ENCODE measurements at places on chromosomes 5 and 9.

DNA sequence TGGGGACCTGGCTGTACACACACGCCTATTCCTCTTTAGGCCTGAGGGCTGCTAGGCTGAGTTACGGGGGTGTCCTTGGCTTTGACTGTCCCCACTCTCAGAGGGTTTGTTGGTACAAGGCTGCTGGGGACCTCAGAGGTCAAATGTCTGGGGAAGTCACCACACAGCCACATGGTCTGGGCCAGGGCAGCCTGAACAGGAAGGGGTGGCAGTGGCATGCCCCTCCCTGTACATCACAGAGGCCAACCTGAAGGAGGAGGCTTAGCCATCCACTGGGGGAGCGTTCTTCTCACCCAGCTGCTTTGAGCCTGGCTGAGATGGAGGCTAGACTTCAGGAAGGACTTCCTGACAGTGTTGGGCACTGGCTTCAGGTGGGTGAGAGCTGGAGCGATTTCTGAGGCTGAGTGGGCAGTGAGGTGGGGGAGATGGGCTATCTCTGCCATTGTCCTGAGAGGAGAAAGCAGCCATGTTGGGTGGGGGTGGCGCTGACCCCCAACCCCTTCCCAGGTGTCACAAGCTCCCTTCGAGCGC, 36.3 kb downstream of the CXXC5 start:
- DNase-seq, result no peak

DNA sequence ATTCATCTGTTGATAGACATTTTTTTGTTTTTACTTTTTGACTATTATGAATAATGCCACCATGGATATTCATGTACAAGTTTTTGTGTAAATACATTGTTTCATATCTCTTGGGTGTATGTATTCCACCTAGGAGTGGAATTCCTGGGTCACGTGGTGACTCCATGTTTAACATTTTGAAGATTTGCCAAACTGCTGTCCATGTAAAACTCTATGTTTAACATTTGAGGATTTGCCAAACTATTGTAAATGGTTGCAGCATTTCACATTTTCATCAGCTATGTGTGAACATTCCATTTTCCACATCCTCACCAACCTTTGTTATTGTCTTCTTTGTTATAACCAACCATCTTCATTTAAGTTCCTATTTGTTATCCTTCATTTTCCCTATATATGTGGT, 12.2 kb downstream of the TMEFF1 start:
- no peak for DNase-seq

DNA sequence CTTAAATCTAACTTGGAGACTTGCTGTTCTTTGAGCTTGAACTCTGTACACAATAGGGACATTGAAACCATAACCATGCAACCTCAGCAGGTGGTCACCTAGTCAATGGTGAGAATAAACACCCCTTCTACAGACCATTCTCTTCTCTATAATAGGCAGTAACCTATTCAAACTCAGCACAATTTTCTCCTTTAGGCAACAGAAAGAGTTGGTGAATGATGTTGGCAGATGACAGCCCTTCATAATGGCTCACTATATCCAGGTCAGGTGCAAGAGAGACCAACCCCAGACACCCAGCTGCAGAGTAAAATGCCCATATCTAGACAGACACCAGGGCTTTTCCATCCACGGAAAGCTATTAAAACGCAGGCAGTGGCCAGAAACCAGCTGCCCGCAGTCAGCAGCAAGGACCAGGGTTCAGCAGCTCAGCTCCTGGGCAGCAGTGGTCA, 106.7 kb downstream of the SERINC5 start:
- no peak for DNase-seq

DNA sequence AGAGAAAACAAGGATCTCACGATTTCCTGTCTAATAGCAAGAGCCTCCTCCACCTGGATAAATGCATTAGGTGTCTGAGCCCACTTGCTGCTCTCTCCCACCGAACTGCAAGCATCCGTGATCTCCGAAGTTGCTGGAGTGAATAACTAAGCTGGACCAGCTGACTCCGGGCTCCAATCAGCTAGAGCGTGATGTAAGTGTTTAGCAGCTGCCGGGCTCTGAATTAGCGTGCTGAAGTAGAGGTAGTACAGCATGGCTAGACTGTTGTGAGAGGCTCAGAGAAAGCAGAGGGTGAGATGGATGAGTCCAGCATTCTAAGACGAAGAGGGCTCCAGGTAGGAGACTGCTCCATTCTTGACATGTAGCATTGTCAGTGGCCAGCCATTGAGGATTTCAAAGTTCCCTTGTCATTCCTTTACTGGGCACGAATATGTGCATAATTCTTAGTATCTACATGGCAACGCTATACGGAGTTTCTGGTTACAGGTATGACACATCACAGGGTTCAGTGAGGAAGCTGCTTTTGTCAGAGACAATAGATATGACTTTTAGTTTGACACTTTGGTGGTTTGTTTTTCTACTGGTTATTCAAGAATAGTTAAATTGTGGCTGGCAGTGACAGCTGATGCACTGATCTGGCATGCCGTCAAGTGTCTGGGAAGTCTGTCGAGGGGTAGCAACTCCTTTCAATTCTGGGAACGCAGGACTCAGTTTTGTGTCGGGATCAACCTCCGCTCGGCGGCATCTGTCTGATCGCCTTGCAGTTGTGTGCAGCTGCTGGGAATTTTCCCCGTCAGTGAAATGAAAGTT, 232.6 kb downstream of the MAST4 start:
- DNase-seq, result peak; percentile 59

DNA sequence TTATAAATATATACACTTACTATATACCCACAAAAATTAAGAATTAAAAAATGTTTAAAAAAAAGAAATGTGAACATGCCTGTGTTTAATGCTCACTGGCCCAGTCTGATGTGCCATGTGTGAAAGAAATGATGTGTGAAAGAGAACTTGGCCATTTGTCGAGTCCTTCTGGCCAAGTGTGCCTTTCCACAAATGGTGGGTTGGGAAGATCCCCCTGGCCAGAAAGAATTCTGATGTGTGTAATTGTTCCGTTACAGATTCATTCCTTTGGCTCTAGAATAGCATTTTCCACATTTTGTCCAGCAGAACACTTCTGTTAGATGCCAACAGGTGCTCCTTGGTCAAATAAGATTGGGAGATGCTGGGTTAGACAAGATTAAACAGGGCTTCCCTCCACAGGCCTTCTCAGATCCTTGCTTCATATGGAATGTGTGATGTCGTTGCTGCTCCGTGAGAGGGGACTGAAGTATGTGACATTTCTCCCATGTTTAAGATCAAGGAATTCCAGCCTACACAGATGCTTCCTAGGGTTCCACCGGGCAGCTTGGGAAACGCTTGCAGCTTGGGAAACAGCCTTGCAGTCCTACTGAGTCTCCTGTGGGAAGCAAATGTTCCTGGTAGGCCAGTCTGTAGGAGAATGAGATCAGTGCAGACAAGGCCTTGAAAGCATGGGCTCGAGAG, 32.1 kb downstream of the GDNF start:
- no peak for DNase-seq

GRCh38 chr5:159826351-159827214, 89.7 kb upstream of the ADRA1B start:
- DNase-seq, result peak; percentile 71

DNA sequence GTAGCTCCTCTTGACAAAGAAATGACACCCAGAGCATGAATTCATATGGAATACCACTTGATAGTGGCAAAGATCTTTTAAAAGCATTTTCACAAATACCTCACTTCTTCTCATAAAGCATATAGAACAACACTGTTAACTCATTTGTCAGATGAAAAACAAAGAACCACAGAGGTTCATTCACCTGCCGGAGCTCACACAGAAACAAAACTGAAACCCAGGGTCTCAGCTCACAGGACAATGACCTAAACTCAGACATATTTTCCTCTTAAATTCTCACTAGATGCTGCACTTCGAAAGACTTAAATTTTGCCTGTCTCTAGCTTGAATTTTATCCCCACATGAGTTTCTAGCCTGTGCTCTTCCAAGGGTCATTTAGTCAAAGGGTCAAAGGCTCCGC, 339.0 kb downstream of the KCNN2 start:
- DNase-seq, result no peak

DNA sequence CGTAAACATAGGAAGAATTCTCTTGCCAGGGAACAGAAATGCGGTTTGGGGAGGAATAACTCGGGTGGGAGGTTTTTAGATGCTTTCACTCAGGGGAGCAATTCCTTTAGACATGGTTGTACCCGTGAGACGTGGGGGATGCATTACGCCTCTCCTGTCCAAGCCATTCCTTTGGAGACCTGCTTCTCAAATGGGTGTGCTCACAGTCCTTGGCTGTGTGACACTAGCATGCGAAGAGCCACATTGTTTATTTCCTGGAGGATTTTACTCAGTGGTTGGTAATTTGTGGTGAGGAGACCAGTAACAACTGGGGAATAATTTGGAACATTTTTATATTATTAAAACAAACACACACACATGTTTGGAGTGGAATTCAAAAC, 18.5 kb downstream of the COL15A1 start:
- DNase-seq, result no peak

GRCh38 chr5:1498623-1499416, 24.9 kb downstream of the LPCAT1 start:
- DNase-seq, result no peak

GRCh38 chr5:88842784-88843183, 40.2 kb downstream of the MEF2C start:
- DNase-seq, result no peak

DNA sequence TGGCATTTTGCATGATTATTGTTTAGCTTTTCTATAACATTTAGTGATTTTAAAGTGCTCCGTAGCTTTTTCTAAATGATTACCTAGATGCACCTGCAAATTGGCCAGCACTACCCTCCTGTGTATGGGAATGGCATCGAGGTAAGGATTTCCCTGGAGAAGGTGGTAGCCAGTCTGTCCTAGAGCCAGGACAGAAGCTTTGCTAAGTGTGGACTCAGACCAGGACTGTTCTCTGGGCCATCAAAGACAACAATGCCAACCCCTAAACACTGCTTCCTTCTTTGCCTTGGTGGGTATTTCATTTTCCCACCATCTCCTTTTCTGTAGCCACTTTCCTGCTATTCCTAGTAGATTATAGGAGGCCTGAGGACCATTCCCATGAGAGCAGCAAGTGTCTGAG, 53.0 kb downstream of the CD180 start:
- no peak for DNase-seq

DNA sequence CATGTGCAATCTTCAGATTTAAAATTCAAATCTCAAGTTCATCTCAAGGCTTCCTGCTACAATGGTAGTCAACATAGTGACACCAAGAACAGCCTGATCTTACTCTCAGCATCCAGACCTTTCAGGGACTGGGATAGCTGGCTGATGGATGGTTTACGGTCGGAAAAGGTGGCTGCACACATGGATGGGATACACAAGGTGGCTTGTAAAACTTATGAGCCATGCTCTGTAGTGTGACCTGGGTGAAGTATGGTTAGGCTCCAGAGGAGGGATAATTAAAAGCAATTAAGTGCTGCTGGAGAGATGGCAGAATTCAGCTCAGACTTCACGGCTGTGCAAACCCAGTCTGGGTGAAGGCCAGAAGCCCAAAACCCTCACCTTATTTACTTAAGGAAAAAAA, 379.5 kb downstream of the NFIB start:
- DNase-seq, result no peak

DNA sequence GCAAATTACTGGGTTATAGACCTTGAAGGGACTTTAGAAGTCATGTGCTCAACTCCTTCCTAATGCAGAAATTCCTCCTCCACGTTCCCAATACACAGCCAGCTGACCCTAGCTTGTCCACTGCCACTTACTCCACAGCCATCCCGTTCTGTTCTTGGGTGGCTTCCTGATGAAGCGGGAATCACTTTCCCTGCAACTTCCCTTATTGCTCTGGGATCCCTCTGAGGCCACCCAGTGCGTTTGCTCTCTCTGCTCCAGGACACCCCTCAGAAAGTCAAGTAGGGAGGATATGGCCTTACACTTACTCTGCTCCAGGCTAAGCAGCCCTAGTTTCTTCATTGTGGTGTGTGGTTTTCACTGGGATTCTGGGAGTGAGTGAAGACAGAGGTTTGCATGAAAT, 55.5 kb downstream of the GALNT12 start:
- DNase-seq, result no peak

DNA sequence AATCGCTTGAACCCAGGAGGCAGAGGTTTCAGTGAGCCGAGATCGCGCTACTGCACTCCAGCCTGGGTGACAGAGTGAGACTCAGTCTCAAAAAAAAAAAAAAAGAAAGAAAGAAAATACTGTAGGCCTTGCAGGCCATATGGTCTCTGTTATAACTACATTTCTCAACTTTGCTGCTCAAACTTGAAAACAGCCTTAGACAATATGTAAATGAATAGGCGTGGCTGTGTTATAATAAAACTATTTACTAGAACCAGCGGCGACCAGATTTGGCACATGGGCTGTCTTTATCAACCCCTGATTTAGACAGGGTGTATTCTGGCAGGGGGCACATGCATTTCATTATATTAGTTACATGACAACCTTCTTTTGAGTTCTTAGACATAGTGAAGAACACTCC, 130.0 kb downstream of the C9orf152 start:
- no peak for DNase-seq

GRCh38 chr9:107214915-107215314, 68.2 kb upstream of the RAD23B start:
- no peak for DNase-seq

GRCh38 chr5:179418972-179419371, 73.7 kb upstream of the ADAMTS2 start:
- DNase-seq, result no peak

DNA sequence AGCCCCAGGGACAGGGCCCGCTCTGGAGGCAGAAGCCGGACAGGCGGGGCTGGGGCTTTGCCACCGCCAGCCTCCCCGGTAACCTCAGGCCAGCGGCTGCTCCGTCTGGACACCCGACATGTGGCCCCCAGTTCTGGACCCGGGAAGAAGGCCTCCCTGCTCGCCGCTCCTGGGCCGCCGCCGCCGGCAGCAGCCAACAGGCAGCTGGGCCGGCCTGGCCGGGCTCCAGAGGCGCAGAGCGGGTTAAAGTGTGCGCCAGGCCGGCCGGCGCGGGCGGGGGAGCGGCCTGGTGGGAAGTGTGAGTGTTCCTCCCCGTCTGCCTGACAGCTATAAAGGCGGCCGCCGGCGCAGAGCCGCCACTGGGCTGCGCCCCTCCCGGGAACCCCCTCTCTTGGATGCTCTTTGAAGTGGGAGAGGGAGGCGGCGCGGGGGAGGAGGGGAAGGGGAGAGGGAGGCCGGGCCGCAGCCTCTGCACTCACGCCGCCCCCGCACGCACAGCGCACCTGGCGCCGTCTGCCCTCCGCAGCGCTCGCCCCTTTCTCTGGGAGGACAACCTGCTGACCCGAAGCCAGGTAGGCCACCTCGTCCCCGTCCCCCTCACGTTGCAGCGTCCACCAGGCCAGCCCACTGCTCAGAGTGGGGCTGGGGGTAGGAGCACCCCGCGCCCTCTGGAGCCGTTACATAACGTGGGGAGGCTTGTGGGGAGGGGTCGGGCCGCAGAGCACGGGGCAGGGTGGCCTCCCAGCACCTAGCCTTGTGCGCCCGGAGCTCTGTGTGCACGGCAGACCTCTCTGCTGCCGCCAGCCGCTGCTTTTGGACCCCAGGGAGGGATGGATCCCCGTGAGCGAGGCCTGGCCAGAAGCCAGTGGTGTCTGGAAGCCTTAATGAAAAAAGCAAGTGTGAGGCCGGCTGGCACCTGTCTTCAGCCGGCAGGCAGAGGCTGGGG, at the start of gene ADAMTSL2:
TSS of gene ADAMTSL2 (plus strand) at position 359 of the 946 bp plus-strand sequence. CDS start 2,009 bp downstream, outside the sequence.
- DNase-seq, result no peak

GRCh38 chr5:173626505-173626820, 10.0 kb upstream of the BOD1 start:
- DNase-seq, result no peak
